Neural crest cell (in vitro differentiated cells): ENCODE measurements at places on chromosomes 3 and 15.

DNA sequence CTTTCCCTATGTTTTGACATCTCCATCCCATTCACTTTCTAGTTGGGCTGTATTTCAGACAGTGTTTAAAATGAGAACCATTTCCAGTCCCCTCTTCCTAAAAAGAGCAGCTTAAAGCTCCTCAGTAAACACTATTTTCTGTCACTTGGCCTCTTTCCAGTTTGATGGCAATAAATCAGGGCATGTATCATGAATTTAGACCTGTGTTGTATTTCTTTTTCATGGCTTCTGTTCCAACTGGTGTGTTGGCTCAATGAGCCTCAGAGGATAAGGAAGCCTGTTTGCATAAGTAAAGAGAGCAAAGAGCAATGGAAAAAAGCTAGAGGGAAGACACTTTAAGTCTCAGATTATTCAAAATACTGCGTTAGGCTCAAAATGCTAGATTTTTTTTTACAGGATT is 7.2 kb downstream of the CCDC80 start:
- DNase-seq, result no peak

GRCh38 chr15:74283368-74283767 is 47.2 kb downstream of the CCDC33 start:
- no peak for DNase-seq

DNA sequence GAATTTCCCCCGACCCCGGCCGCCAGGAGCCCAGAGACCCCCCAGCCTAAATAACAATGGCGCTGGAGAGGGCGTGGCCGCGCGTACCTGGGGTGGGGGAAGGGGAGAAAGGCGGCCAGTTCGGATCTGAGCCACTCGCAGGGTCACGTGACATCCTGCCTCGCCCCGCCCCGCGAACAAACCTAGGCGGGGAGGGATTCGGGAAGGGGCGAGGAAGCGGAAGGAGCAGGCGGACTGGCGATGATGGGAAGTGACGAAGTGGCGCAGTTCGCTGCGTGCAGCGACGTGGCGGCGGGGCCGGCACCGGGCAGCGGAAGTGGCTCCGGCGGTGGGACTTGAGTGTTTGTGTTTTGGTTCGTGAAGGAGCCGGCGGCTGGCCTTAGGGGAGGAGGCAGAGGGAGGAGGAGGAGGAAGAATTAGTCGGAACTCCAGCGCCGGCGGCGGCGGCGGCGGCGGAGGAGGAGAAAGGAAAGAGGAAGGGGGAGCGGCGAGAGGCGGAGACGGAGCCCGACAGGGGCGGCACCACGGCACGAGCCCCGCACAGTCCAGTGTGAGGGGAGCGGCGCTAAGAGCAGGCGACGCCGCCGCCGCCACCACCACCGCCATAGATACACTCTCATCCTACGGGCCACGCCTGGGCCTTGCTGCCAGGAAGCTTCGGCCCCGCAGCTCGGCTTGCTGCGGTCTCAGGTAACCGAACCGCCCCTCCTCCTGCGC is at the start of gene RAB5A:
Gene RAB5A (plus strand): TSS at position 266 of the 717 bp plus-strand sequence. CDS start 3,802 bp downstream, outside the sequence.
- peak; percentile 91 for DNase-seq

DNA sequence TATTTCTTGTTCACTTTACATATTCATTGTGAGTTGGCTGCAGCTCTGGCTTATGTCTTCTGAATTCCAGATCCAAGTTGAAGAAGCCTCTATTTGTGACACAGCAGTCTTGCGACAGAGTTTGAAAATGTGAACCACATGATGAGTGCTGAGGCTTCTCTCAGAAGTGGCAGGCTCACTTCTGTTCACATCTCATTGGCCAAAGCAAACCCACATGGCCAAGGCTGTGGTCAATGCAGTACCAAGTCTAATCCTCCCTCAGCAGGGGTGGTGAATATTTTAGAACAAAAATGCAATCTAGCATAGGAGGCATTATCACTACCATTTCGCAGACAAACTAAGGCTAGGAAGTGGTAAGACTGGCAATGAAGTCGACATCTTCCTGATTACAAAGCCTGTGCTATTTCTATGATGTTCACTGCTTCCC is 45.2 kb downstream of the CDCP1 start:
- no peak for DNase-seq

DNA sequence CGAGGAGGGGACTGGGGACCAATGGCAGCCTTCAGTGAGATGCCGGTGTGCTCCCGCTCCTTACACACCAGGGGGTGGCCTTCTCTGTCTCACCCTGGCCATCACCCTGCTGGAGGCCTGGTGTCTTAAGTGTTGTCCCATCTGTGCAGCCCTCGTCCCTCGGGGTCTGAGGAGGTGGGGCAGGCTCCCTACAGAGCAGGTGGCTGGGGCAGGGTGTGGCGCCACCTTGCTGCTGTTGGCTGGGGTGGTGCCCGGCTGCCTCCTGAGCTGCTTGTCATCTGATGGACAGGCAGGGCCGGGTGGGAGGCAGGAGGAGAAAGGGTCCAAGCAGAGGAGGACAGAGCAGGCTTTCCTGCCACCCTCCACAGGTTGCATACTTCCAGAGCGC is 25.9 kb downstream of the PTPN23 start:
- DNase-seq, result no peak

GRCh38 chr3:140532793-140533330 is 145.0 kb upstream of the TRIM42 start:
- no peak for DNase-seq

DNA sequence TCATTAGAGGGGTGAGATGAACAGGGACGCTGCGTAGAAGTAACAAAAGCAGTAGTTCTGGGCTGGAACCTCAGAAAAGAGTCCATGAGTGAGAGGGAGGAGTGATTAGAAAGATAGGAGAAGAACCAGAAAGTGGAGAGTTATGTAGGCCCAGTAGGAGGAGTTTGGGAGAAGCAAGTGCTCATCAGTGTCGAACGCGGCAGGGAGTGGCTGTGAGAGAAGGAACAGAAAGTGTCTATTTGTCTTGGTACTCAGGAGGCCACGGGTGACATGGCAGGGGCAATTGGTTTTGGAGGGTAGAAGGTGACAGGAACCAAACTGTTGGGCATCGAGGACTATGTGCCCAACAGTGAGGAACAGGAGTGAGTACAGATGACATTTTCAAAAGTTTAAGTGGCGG is 1.3 kb upstream of the INSYN1 start:
- no peak for DNase-seq

GRCh38 chr3:59185591-59186369 is 136.0 kb upstream of the CFAP20DC start:
- no peak for DNase-seq

DNA sequence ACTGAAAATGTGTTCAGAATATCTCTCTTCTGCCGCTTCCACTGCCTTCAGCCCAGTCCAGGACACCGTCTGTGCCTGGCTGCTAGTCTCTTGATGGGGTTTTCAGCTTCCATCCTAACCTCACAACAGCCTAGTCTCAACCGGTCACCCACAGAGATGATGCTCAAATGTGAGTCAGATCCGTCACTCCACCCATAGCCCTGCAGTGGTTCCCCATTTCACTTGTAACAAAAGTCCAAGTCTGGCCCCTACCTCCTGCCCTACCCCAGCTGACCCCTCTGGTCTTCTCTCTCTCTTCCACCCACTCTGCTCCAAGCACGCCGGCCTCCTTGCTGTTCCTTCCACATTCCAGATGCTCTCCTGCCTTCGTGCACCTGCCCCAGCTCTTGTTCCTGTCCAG is 68.1 kb downstream of the PPARG start:
- no peak for DNase-seq

DNA sequence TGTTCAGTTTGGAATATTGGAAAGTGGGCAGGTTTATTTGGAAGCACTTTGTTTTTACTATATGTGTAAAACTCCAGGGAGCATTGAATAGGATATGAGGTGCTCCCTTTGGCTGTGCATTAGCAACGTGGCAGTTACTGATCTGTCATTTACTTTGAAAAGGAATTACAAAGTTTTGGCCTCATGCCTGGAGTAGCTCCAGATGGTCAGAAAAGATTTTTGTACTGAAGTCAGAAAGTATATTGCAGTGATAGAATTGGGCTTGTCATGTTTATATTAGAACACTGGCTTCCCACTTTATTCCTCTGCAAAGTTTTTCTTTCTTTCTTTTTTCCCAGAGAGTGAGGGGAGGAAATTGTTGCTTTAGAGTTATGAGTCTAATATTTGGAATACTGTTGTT is 26.1 kb downstream of the FNDC3B start:
- DNase-seq, result no peak

GRCh38 chr3:120214176-120214575 is 70.8 kb downstream of the GPR156 start:
- DNase-seq, result no peak

DNA sequence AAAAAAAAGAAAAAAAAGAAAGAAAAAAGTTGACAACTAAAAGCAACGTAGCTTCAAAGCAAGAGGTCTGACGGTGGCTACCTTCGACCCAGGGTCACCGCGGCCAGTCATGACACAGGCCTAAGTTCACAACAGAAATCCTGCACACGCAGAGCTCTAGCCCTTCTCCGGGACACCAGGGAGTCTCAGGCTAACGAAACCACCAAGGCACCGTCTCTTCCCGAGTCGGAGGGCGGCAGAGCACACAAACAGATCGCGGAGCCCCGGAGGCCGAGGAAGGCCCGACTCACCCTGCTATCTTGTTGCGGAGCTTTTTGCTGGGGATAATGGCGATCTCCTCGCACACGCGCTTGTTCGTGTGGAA is 584 bp downstream of the RPS17 start:
- DNase-seq, result no peak

DNA sequence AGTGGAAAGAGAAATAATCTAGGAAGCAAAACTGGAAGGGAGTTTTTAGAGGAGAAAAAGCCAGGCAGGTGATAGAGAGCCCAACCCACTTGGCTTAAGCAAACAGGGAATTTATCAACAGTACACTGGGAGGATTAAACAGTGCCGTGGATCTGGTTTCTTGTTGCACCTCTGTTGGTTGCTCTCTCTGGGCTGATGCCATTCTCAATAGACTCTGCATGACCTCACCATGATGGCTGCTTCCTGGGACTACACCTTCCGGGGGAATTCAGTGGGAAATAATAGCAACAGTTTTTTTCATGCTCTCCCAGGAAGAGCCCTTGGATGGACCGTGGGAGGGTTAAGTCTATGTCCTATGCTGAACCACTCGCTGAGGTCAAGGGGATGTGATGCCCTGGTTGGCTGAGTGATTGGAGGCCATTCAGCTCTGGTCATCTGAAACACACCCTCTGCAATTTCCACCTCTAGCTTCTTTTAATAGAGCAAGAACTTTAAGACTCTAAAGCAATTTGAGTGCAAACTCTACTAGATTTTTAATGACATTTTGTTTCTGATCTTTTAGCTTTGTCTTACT is 74.2 kb downstream of the EPHB1 start:
- DNase-seq, result no peak

- no peak for DNase-seq
These were observed 94.0 kb downstream of the LRRC28 start for GRCh38 chr15:99345242-99345641.

DNA sequence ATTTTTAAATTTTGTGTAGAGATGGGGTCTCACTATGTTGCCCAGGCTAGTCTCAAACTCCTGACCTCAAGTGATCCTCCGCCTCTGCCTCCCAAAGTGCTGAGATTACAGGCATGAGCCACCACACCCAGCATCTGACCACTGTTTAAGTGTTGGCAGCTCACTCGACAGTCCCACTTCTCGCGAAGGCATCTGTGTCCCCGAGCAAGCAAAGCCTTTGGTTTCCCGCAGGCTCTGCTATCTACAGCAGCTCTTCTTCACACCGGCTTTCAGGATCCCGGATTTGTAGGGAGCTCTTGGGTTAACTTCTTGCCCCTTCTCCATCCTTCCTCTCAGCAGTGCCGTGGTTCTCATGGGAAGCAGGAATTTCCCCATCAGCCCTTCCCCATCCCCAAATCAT is 240.9 kb downstream of the VPS13C start:
- DNase-seq, result no peak

DNA sequence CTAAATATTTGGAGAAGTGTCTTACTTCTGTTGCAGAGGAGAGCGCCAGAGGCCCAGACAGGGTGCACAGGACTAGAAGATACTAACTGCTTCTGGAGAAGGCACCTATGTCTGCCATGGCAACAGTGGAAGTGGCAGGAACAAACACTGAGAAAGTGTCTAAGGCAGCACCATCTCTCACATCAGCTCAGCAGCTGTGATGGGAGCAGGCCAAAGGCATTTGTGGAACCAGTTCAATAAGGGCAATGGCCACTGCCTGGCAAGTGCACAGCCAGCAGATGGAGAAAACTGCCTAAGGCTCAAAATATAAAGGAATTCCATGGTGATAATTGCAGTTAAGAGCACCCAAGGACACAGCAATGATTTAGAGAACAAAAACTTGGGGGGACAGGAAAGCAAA is 563.0 kb upstream of the CCDC54 start:
- no peak for DNase-seq

- no peak for DNase-seq
These were observed 14.1 kb downstream of the ANKRD34C start for GRCh38 chr15:79296583-79296982.

- no peak for DNase-seq
These were observed 75.8 kb downstream of the RORA start for GRCh38 chr15:61153291-61153690.

GRCh38 chr3:195104340-195104739 is 166.6 kb downstream of the XXYLT1 start:
- no peak for DNase-seq

DNA sequence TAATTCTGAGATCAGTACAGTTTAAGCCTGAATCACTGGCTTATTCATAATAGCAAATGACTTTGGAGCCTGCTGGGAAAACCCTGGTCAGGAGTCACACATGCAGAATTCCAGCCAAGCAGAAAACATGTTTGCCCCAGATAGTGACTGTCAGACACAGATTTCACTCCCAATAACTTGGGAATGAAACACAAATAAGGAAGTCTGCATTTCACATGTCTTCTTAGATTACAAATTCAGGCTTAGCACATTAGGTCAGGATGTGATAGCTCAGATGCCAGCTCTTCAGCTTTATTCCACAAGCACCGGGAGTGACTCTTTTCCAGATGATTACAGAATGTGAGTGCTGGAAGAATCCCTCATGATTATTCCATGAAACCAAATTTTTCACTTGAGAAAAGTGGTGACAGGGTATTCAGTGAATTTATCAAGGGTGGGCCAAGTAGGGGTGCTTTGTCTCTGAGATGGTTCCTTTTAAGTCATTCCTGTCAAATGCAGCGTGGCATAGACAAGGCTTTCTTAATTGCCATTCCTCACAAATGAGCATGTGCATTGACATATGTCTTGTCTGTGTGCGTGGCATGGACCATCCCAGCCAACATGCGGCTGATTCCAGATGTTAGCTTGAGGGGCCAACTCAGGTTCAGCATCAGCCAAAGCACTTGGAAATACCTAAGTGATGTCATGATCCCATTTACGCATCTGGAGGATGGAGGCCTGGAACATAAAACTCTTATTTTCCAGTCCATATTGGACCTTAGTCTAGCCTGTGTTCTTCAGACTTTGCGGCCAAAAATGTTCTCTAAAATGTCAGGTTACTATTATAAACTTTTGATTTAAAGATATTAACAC is 191.0 kb downstream of the EPHB1 start:
- DNase-seq, result no peak

GRCh38 chr3:145017959-145018358 is 1046.3 kb downstream of the DIPK2A start:
- no peak for DNase-seq

GRCh38 chr3:54353946-54354345 is 231.6 kb downstream of the CACNA2D3 start:
- DNase-seq, result no peak

GRCh38 chr3:120425572-120426250 is 25.1 kb downstream of the FSTL1 start:
- DNase-seq, result no peak
